T47D (cell line): ENCODE measurements at places on chromosomes 3 and 15.

- no peak for DNase-seq
These were observed 452 bp downstream of the TMEM158 start for GRCh38 chr3:45225465-45226205.

DNA sequence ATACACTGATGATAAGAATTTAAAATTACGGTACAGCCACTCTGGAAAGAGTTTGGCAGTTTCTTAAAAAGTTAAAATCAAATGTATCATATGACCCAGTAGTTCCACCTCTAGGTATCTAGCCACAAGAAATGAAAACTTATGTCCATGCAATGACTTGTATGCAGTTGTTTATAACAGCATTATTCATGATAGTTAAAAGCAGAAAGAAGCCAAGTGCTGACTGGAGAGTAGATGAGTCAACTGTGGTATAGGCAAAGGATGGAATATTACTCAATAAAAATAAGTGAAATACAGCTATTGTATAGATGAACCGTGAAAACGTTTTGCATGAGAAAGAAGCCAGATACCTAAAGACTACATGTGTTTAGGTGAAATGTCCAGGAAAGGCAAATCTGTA is 14.8 kb downstream of the GPR87 start:
- no peak for DNase-seq

GRCh38 chr3:94654096-94654495 is 591.2 kb downstream of the NSUN3 start:
- no peak for DNase-seq

GRCh38 chr3:81958972-81959640 is 197.7 kb upstream of the GBE1 start:
- no peak for DNase-seq

DNA sequence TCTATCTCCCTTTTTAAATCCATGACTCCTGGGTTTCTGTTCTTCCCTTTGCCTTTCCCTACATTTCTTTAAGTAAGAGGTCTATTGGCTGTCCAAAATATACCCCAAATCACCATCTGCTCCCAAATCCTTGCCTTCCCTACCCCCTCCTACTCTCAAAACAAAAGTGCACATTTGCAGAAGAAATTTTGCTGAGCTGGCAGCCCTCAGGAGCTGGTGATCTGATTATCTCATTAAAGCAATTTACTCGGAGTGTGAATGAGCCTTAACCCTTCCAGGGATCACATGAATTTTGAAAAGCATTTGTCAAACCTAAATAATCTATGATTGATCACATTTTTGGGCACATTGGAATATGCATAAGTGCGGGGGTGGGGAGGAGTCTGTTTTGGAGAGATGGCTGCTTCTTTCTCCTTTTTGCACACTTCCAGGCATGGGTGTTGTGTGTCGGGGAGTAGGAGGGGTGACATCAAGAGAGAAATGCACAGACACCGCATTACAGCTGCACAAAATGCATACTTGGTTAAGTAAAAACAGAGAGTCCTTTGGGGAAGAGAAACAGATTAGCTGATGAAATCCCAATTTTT is 892.6 kb downstream of the TUSC7 start:
- DNase-seq: no peak

- DNase-seq: no peak
These were observed 32.2 kb upstream of the TAMM41 start for GRCh38 chr3:11878837-11879236.
